A549 treated with dexamethasone at 1 μM for 4 hours (cell line): ENCODE measurements at places on chromosomes 3 and 15. TPM values are rescaled to one million over a fixed set of nuclear protein-coding genes. Genes with fewer than 3 reads are reported as not detected.

Gene TMEM45A
- total RNA-seq, result 1.7 to 2.8 TPM (median 2.4 TPM) in 5 replicates

Gene TMOD2
- 1.4 to 2.1 TPM (median 1.9 TPM) in 5 replicates for total RNA-seq

Gene CPN2
- not detected in 5 replicates for total RNA-seq

Gene CACNA1D
- total RNA-seq, result 0.54 to 1.1 TPM (median 0.88 TPM) in 5 replicates

Gene RTP4
- total RNA-seq, result not detected in 5 replicates

Gene C3orf85
- total RNA-seq, result not detected in 5 replicates

Gene FBXW12
- not detected in 5 replicates for total RNA-seq

Gene AGBL1
- total RNA-seq, result not detected in 5 replicates

Gene AMT
- total RNA-seq, result 0.14 to 0.37 TPM (median 0.22 TPM) in 5 replicates

Gene IQSEC1
- total RNA-seq, result 12.1 to 22.7 TPM (median 21.4 TPM) in 5 replicates

Gene GADL1
- total RNA-seq, result not detected in 5 replicates

Gene ARGFX
- not detected in 5 replicates for total RNA-seq

Gene CHRNA7
- total RNA-seq, result 3.2 to 4.8 TPM (median 4.0 TPM) in 5 replicates

Gene PIERCE2
- 3.8 to 4.8 TPM (median 4.3 TPM) in 5 replicates for total RNA-seq

Gene NUP210
- total RNA-seq, result 25.7 to 45.1 TPM (median 43.0 TPM) in 5 replicates

Gene NAALADL2
- 0.18 to 0.22 TPM in 2 of 5 replicates, not detected in the others for total RNA-seq

Gene SSUH2
- 0.45 to 1.4 TPM (median 0.82 TPM) in 5 replicates for total RNA-seq

Gene IQCF2
- total RNA-seq, result not detected in 5 replicates

Gene LYZL4
- not detected in 5 replicates for total RNA-seq

Gene CIDEC
- 75.0 to 96.1 TPM (median 82.6 TPM) in 5 replicates for total RNA-seq

Gene ISY1
- 17.5 to 21.9 TPM (median 20.2 TPM) in 5 replicates for total RNA-seq

Gene CIP2A
- total RNA-seq, result 13.1 to 21.1 TPM (median 20.1 TPM) in 5 replicates

Gene SELENOT
- total RNA-seq, result 86.4 to 99.5 TPM (median 95.0 TPM) in 5 replicates

Gene ZNF774
- total RNA-seq, result 0.71 to 1.6 TPM (median 1.3 TPM) in 5 replicates

Gene ZNF620
- total RNA-seq, result 1.7 to 2.0 TPM (median 1.8 TPM) in 5 replicates

Gene GRK7
- not detected in 5 replicates for total RNA-seq

Gene PCLAF
- total RNA-seq, result 106 to 264 TPM (median 118 TPM) in 5 replicates

Gene TOP2B
- total RNA-seq, result 66.2 to 78.3 TPM (median 71.8 TPM) in 5 replicates

Gene ZPLD1
- total RNA-seq, result not detected in 5 replicates

Gene RNF7
- 113 to 150 TPM (median 117 TPM) in 5 replicates for total RNA-seq

Gene CCDC13
- 0.39 to 0.61 TPM (median 0.50 TPM) in 5 replicates for total RNA-seq

Gene SV2B
- 0.06 to 0.29 TPM (median 0.13 TPM) in 5 replicates for total RNA-seq

Gene ANKUB1
- total RNA-seq, result not detected in 5 replicates

Gene FILIP1L
- 0.17 to 0.74 TPM (median 0.26 TPM) in 5 replicates for total RNA-seq

Gene ACSBG1
- 0.06 to 0.81 TPM (median 0.30 TPM) in 5 replicates for total RNA-seq

Gene POC1A
- 15.8 to 19.0 TPM (median 18.2 TPM) in 5 replicates for total RNA-seq

Gene GOLGA6B
- total RNA-seq, result 0.05 TPM in 1 of 5 replicates, not detected in the others

Gene SUSD5
- 2.9 to 4.3 TPM (median 3.7 TPM) in 5 replicates for total RNA-seq

Gene EPHB1
- total RNA-seq, result 0.07 to 0.24 TPM (median 0.09 TPM) in 4 of 5 replicates, not detected in the other

Gene GNAT1
- 0.03 to 0.48 TPM (median 0.21 TPM) in 4 of 5 replicates, not detected in the other for total RNA-seq

Gene HCN4
- 0.15 to 0.38 TPM (median 0.37 TPM) in 5 replicates for total RNA-seq

Gene CRYGS
- total RNA-seq, result 0.41 to 0.96 TPM (median 0.71 TPM) in 5 replicates

Gene CMTM6
- 38.0 to 46.8 TPM (median 41.8 TPM) in 5 replicates for total RNA-seq

Gene TMEM108
- total RNA-seq, result 0.09 TPM in 1 of 5 replicates, not detected in the others

Gene TMEM40
- total RNA-seq, result 0.18 to 0.51 TPM (median 0.30 TPM) in 4 of 5 replicates, not detected in the other
